Left lung (tissue), 14 donors: ENCODE measurements at places on chromosomes 4 and X. TPM values are rescaled to one million over a fixed set of nuclear protein-coding genes. Genes with fewer than 3 reads are reported as not detected.

- DNase-seq: peak; percentile 9
Observed at GRCh38 chr4:62771983-62772557, 1571.9 kb downstream of the ADGRL3 start.

- no peak for DNase-seq
Observed at GRCh38 chr4:152232271-152232670, 303.6 kb downstream of the FBXW7 start.

- no peak for DNase-seq
Observed at GRCh38 chr4:74671080-74671698, 123.1 kb downstream of the BTC start.

GRCh38 chrX:132775263-132775823 lies 183.1 kb downstream of the HS6ST2 start:
- no peak for DNase-seq

DNA sequence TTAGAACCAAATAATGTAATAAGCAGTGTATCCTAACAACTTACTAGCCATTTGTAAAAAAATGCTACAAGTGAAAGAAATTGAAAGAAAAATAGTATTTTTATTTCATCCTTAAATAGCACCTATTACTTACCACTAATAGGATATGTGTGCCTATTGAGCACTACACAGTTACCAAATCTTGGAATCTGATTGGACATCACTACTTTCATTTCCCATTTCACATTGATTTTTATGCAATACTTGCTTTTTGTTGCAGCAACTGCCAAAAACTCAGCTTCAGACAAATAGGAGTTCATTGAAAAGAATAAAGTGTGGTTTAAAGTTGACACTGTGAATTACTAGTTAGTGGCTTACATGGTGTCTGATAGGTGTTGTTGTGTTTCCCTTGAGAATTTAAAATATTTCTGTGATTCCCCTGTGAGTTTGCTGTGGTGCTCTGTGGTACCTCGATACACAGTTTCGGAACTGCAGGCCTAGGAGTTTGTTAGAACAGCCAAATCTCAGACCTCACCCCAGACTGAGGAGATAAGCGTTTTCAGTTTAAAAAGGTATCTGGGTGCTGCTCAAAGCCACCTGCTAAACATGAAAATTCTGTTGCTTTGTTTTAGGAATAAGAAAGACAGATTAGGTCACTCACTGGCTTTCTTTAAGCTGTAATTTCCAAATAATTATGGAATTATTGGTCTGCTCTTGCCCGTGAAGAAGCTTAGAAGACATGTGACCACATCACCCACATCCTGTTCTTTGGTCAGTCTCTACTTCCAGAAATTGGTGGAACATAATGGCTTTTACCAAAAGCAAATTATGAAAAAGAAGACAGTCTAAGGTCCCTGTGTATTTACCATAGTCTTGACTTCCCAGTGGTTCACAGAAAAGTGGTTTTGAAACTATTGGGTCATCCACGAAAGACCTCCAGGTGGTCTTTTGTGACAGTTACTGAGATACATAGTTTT lies 97.8 kb downstream of the SYTL5 start:
- no peak for DNase-seq

DNA sequence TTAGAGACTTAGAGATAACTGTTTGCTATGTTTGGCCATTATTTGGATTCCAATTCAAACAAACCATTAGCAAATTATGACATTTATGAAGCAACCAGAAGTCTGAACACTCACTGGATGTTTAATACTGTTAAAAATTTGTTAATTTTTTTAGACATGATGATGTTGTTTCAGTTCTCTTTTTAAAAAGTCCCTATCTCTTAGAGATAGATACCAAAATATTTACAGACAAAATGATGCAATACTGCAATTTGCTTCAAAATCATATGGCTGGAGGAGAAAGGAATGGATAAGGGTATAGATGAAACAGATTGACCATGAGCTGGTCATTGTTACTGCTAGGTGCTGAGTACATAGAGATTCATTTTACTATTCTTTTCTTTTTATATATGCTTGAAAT lies 534.6 kb downstream of the BCOR start:
- DNase-seq: no peak

DNA sequence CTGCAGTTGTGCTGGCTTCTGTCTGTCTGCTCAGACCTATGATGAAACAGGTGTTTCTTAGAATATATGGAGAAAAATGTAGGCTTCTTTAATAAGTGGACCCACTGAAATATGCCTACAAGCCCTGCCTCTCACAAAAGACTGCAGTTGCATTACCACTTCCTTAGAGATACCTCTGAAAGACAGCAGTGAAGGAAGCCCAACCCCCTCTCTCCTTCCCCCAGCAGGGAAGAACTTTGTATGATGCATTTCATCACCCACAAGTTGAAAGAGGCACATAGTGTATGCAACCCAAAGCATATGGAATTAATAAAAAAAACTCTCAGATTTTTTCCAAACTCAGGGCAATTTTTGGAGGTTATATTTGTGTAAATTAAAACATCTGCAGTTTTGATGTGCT lies 916.7 kb downstream of the TECRL start:
- DNase-seq: no peak

DNA sequence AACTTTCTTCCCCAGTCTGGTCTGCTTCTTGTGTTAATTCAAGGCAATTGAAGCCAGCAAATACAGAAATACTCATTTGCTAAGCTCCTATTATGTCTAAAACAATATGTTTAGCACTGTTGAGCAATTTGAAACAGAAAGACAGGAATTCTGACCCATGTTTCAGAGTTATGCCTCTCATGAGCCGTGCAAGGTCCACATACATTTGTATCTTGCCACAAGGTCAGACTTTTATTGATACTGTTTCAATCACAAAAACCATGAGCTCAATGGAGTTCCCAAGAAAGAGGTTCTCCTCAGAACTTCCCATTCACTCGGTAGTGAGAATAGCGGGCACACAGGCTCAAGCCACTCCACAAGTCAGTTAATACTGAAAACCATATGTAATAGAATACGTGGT lies 47.6 kb upstream of the SPRY1 start:
- DNase-seq: no peak

DNA sequence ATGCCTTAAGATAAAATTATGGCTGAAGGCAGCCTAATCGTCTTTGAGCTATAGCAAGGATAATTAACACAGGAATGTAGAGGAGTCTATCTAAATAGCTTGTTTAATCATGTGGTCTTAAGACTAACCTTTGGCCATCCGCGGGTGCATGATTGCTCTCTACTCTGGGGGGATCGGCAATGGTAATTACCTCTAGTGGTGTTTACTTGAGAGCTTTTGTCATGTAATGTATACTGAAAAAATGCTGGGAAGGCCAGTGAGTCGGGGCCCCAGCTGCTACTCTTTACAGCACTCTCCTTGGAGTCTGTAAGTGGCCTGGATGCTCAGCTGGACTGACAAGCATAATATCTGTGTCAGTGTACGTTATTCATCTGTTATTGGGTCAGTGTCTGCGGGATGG lies 65.5 kb upstream of the GNPDA2 start:
- DNase-seq: no peak

PTPN13 gene
- 131 TPM for polyA plus RNA-seq

ADH1C gene
- 20.8 TPM for polyA plus RNA-seq

OTC gene
- polyA plus RNA-seq: 0.14 TPM

TIGD4 gene
- polyA plus RNA-seq: 1.5 TPM

GAGE12H gene
- polyA plus RNA-seq: not detected

GPR50 gene
- polyA plus RNA-seq: not detected

TMEM154 gene
- 2.5 TPM for polyA plus RNA-seq

TEX13D gene
- polyA plus RNA-seq: 0.10 TPM
